H1 (cell line): ENCODE measurements at places on chromosomes 3 and 15. TPM values are rescaled to one million over a fixed set of nuclear protein-coding genes. Genes with fewer than 3 reads are reported as not detected.

Gene MYZAP
- 0.25 and 0.41 TPM in 2 replicates for polyA plus RNA-seq

DNA sequence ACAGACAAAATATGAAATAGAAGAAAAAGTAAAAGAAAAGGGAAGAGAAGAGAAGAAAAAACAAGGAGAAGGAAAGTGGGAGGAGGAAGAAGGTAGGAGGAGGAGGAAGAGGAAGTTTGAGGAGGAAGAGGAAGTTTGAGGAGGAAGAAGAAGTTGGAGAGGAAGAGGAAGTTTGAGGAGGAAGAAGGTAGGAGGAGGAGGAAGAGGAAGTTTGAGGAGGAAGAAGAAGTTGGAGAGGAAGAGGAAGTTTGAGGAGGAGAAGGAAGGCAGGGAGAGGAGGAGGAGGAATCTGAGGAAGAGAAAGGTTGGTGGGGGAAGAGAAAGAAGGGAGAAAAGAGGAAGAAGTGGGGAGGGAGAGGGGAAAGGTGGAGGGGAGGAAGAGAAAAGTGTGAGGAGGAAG lies 169.2 kb upstream of the RORA start:
- no peak for DNase-seq

GRCh38 chr3:193711523-193711963 lies 118.5 kb downstream of the OPA1 start:
- no peak for DNase-seq

Gene CACNA2D3
- polyA plus RNA-seq: 0.78 and 1.5 TPM in 2 replicates

GRCh38 chr15:38182900-38183299 lies 69.7 kb upstream of the SPRED1 start:
- no peak for DNase-seq

Gene GOLGA8J
- not detected in 2 replicates for polyA plus RNA-seq

Gene PIF1
- 73.3 and 109 TPM in 2 replicates for polyA plus RNA-seq

DNA sequence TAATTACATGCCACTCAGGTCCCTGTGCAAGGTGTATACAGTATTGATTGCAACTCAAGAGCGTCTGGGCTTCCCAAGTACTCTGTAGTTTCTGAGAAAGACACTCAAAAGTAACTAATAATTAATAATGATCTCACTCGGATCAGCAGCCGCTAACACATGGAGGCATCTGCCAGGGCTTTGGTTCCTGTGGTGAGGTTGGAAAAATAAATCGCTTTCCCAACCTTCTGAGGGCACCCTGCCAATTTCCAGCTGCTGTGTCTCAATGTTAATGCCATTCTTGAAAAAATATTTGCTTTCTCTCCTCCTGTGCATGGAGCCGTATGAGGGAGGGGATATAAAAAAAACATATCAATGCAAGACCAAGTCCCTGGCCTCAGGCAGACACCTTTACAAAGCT lies 116.5 kb upstream of the SLC2A2 start:
- no peak for DNase-seq

- DNase-seq: no peak
Observed at GRCh38 chr3:172383306-172383796, 64.9 kb downstream of the GHSR start.

Gene DUOX1
- 1.4 and 2.0 TPM in 2 replicates for polyA plus RNA-seq

Gene TTC21A
- polyA plus RNA-seq: 2.3 and 2.7 TPM in 2 replicates

DNA sequence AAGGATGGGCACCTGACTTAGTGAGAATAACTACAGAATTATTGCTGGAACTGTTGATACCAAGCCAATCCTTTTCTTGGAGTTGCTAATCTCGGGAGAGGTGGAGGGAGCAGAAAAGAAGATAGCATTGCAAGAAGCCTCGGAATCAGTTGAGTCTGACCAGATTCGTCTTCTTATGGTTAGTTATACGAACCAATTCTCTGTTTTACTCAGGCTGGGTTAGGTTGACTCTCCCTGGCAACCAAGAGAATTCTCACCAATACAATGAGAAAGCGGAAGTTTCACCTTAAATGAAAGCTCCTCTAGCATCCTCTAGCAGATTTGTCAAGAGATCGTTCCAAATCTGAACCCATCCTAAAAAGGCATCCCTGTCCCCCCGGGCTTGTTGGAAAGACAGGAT lies 43.5 kb upstream of the UBE2E1 start:
- no peak for DNase-seq

DNA sequence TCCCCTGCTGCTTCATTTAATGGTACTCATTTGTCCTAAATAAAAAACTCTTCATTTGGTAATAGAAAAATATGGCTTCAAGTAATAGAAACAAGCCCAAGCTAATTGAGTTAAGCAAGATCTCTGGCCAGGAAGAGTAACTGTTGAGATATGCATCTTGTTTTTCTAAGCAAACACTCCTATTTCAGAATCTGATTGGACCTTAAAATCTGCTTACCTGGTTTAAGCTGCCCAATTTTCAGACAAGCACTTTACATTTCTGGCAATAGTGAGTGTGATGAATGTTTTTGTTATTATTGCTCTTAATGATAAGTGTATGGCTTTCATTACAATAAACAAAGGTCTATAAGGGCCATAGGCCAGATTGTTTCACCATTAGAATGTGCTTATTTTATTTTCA lies 86.2 kb downstream of the CMSS1 start:
- no peak for DNase-seq

Gene OSTN
- 0.02 TPM in 1 of 2 replicates, not detected in the other for polyA plus RNA-seq

Gene MST1
- 9.5 and 14.2 TPM in 2 replicates for polyA plus RNA-seq

DNA sequence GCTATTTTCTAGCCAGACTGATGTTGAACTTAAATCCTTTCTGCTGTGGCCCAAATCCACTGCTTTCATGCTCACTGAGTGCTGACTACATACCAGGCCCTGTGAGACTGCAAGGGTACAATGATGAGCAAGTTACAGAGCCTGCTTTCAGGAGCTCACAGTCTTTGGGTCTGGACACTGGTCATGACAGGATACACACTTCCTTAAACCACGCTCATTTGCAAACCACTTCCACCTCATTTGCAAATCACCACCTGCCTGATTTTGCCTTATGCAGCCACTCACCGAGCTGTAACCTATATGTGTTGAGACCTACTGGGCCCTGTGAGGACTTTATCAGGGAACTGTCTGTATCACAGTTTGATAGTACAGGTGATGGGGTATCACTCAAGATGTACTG lies 50.2 kb upstream of the LRRC58 start:
- DNase-seq: no peak

GRCh38 chr15:26882112-26882511 lies 15.2 kb downstream of the GABRA5 start:
- DNase-seq: no peak

Gene CGGBP1
- 15.7 and 22.9 TPM in 2 replicates for polyA plus RNA-seq

DNA sequence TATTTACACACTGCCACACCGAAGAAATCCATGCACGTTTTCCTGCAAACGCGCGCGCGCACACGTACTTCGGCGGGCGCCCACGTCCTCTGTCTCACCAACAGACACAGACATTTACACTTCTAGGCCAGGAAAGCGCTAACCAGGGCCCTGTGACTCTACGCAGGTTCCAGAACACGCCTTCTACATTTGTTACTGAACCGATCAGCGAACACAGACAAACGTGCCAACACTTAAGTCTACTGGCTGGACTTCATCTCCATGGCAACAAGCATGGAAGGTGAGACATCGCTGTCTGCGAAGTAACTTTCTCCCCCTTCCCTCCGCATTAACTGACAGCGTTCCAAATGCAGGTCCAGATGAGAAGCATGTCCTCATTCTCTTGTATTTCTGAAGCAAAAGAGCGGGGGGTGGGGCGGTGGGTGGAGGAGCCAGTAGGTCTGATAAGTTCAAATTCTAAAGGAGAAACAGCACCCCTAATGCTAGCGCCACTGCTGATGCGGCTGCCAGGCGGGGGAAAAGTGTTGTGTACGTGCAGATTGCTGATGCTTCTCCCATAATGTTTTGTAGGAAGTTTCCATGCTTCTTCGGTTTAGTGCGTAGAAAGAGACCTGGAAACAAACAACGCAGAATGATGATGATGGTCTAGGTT lies at the start of gene CTXN2:
TSS of gene CTXN2 (plus strand) at position 92 of the 652 bp plus-strand sequence. CDS start 9,636 bp downstream, outside the sequence.
- DNase-seq: peak; percentile 54

GRCh38 chr3:171954690-171955383 lies 84.5 kb upstream of the FNDC3B start:
- no peak for DNase-seq

Gene TRIM59
- polyA plus RNA-seq: 7.8 and 11.6 TPM in 2 replicates

DNA sequence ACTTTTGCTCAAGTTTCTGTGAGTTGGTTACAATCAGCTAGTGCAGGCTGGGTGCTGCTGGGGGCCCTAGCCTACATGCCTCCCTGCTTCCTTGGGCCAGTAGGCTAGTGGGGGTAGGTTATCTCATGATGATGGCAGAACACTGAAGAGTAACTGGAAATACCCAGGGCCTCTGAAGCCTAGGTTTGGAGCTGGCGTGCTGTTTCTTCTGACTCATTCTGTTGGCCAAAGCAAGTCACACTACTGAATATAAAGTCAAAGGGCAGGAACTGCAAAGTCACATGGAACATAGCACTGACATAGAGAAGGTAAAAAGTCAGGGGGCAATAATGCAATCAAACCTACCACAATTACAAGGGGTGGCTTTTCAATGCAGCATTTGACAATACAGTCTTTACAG lies 34.5 kb downstream of the RASGRP1 start:
- DNase-seq: no peak

- DNase-seq: no peak
Observed at GRCh38 chr3:32281570-32282106, 43.2 kb downstream of the CMTM8 start.

Gene NEIL1
- polyA plus RNA-seq: 10.4 and 19.5 TPM in 2 replicates

DNA sequence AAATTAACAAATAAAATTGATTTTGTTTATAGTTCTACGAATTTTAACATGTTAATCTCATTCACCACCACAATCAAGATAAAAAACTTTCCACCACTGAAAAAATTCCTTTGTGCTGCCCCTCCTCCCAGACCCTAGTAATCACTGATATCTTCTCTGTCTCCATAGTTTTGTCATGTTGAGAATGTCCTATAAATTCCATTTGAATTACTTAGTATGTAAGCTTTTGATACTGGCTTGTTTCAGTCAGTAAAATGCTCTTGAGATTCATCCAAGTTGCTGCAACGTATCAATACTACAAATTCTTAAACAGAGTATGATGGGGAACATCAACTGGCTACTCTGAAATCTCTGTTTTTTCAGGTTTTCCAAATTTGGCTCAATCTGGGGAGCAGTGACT lies 129.6 kb downstream of the CTNNB1 start:
- no peak for DNase-seq

Gene ADGRG7
- polyA plus RNA-seq: not detected in 2 replicates

DNA sequence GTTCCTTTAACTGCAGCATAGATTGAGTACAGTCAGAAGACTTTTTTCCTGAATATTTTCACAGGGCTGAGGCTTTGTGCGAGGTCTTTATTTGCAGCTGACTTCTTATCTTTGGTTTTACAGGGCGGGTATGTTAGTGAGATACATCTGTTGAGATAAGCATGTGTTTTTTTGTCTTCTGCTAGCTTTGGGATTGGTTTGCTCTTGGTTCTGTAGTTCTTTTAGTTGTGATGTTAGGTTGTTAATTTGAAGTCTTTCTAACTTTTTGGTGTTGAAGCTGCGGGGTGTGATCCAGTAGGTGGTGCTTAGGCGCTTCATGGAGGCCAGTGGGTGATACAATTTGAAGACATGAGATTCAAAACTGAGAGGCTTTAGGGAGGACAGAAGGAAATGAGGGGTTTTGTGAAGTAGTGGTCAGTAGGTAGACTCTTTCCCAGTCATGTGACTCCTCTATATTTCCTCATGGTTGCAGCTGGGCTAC lies 67.9 kb upstream of the TNFSF10 start:
- DNase-seq: no peak

DNA sequence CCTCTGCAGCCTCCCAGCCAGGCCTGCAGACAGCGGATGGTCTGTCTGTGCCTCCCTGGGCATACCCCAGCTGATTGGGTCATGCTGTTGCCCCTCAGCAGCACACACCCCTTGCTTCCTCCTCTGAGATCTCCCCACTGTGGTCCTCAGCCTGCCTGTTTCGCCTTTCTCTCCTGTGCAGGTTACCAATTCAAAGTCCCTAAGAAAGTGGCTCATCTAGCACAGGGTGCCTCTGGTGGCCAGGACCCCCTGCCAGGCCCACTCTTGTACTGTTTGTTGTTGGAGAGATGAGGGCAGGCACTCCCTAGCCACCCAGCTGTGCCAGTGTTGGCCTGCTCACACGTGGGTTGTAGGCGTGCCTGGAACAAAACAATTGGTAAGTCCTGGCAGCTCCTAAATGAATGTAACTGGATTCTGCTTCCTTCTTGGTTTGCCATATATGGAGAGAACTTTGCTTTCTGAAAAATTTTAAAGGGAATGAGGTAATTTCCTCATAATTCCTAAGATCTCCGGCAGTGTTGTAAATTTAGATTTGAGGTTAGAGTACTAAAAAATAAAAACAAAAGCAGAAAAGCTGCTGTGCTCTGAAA lies 213.2 kb upstream of the IL12A start:
- peak; percentile 41 for DNase-seq

DNA sequence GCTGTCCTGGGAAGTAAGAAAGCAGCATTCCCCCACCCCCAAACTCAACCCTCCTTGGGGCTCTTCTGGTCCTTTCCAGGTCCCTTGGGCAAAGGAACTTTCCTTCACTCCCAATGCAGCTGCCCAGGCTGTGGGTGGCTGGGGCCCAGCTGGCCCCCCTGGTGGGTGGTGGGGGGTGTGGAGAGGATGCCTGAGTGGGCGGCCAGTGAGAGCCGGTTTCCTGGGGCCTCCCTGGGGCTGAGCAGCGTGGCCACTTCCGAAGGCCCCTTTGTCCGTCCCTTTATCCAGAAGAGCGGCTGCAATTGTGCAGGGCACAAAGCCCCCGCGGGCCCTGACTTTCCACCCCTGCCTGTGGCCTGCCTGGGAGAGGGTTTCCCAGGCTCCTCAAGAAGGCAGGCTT lies 61.0 kb downstream of the RHCG start:
- DNase-seq: no peak

Gene RTP1
- 2.1 and 2.9 TPM in 2 replicates for polyA plus RNA-seq

Gene BLM
- 10.4 and 15.2 TPM in 2 replicates for polyA plus RNA-seq

Gene MNS1
- 0.33 and 0.57 TPM in 2 replicates for polyA plus RNA-seq

Gene IL5RA
- not detected in 2 replicates for polyA plus RNA-seq

Gene ACP3
- polyA plus RNA-seq: 0.67 and 1.4 TPM in 2 replicates
